WERI-Rb-1 (cell line): ENCODE measurements at places on chromosomes 5 and 9.
A peak's percentile ranks its signal among the peaks of the same experiment; 100 is the strongest.

DNA sequence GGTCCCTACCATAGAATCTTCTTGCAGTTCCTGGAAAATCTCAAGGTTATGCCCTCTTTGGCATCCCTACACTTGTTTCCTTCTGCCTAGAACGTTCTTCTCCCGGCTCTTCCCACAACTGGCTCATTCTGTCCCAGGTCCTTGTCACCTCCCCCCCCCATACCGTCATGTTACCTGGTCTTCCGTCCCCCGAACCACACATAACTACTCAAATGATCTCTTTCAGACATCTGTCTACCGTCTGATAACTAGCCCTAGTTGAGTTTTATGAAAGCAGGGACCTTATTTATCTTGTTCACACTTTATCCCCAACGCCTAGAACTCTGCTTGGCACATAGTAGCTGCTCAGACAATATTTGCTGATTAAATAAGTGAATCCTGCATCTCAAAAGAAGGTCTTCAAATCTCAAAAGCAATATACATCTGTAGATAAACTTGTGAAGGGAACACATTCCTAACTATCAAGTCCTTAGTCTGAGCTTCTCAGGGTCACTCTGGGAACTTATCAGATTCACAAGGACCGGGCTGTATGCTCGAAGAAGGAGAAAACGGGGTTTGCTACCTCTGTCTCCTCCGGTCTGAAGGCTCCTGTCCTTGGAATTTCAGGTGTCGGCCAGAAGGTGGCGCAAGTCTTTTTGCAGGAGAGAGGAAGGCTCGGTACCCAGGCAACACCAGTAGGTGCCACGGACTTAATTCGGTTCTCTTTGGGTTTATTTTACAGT lies 30.0 kb downstream of the LCP2 start:
- peak; percentile 45 for DNase-seq

- peak; percentile 36 for DNase-seq
These were observed 12.6 kb downstream of the MGAT1 start for GRCh38 chr5:180790020-180790419.

DNA sequence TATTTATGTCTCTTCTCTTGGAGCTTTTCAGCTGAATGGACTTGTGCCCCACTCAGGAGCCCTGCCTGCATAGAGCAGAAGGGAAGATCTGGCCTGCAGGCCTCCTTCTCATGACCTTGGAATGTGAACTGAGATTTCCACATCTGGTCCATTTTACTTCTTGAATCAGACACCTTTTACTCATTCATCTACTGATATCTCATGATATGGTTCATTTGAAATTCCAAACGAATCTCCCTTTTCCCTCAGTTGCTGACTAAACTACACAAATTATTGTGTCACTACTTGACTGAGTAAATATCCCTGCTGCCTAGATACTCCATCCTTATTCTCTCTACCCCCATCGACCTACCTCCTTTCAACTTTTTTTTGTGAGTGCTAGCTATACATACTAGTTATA lies 138.7 kb downstream of the PLCXD3 start:
- DNase-seq: no peak

- DNase-seq: no peak
These were observed 110.2 kb downstream of the PJA2 start for GRCh38 chr5:109299557-109299956.

- DNase-seq: no peak
These were observed 100.4 kb downstream of the OSTF1 start for GRCh38 chr9:75188756-75189155.

- no peak for DNase-seq
These were observed 317.5 kb downstream of the PIK3R1 start for GRCh38 chr5:68533051-68533450.

GRCh38 chr9:94081864-94082463 lies 2.3 kb upstream of the PTPDC1 start:
- DNase-seq: no peak

- no peak for DNase-seq
These were observed 352.3 kb downstream of the SLCO4C1 start for GRCh38 chr5:101943784-101944183.

- no peak for DNase-seq
These were observed 27.7 kb upstream of the ZNF622 start for GRCh38 chr5:16493261-16493660.

GRCh38 chr9:88502552-88503034 lies 32.4 kb upstream of the NXNL2 start:
- no peak for DNase-seq
